ENCODE measurements at places on chromosomes 3 and 15.

GRCh38 chr3:147418371-147418781, 9.2 kb downstream of the ZIC1 start:
- no peak for DNase-seq

- DNase-seq = no peak
Observed at GRCh38 chr15:49060710-49061495, 14.7 kb upstream of the SECISBP2L start.

- DNase-seq = no peak
Observed at GRCh38 chr3:41328926-41329325, 129.6 kb downstream of the CTNNB1 start.

- no peak for DNase-seq
Observed at GRCh38 chr3:27596334-27596841, 112.2 kb upstream of the SLC4A7 start.

DNA sequence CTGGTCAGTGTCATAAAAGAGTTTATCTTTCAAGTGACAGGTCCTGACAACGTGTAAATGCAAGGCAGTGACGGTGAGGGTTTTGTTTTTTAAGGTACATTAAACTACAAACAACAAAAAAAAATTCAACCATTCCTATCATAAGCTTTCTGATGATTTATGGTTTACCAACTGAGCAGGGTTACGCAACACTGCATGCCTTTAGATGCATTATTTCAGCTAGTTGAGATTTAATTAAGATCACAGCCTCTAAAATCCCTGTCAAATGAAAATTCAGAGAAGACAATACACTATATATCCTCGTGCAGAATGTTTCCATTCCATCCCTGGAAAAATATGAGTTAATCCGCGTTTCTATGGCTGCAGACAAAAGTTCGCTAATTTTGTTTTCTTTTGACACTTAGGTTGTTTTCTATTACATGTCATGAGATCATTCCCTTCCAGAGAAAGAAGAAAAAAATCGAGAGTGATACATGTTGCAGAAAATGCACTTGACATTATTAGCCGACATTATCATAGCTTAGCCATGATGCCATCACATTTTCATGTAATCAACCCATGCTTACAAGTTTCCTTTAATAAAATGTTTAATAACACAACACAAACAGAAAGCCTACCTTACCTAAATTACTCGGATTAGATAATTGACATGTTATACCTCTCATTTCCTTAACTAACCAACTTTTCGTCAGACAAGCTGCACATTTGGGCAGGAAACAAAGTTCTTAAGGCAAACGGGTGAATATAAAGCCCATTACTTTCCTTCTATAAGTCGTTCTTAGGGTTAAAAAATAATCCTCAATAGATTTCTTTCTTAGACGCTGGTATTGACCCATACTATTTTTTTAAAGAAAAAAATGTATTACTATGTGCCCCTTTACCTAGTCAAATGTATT, 521.2 kb downstream of the FOXP1 start:
- no peak for DNase-seq

- DNase-seq = peak; percentile 29
Observed at GRCh38 chr3:171813897-171814460, 3.7 kb upstream of the PLD1 start.

- DNase-seq = no peak
Observed at GRCh38 chr3:57500506-57500905, 43.6 kb downstream of the DNAH12 start.

- no peak for DNase-seq
Observed at GRCh38 chr15:22846073-22846472, 7.6 kb downstream of the NIPA2 start.

- DNase-seq = no peak
Observed at GRCh38 chr3:195001961-195002861, 268.7 kb downstream of the XXYLT1 start.

- no peak for DNase-seq
Observed at GRCh38 chr3:196636369-196637349, 2.8 kb upstream of the NRROS start.

GRCh38 chr15:64837502-64837901, 4.2 kb upstream of the PLEKHO2 start:
- peak; percentile 33 for DNase-seq

GRCh38 chr3:145639875-145640274, 521.1 kb downstream of the PLOD2 start:
- DNase-seq = no peak

DNA sequence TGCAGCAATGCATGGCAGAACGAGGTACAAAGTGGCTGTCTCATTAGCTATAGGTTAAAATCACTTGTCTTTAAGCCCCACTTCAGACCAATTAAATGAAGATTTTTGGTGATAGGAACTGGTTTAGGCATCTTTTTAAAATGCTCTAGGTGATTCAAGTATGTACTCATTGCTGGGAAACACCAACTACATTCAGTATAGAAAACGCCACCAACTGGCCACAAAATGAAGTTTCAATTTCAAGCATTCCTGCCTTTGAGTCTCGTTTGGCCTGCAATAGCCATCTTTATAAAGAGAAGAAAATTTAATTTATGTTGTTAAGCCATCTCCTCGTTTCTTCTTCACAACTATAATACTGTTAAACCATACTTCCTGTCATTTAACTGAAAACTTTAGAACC, 587.9 kb downstream of the GBE1 start:
- DNase-seq = no peak

GRCh38 chr15:35014241-35014640, 26.2 kb upstream of the ZNF770 start:
- no peak for DNase-seq

- peak; percentile 50 for DNase-seq
Observed at GRCh38 chr3:46368569-46368968, 2.2 kb upstream of the CCR5 start.

DNA sequence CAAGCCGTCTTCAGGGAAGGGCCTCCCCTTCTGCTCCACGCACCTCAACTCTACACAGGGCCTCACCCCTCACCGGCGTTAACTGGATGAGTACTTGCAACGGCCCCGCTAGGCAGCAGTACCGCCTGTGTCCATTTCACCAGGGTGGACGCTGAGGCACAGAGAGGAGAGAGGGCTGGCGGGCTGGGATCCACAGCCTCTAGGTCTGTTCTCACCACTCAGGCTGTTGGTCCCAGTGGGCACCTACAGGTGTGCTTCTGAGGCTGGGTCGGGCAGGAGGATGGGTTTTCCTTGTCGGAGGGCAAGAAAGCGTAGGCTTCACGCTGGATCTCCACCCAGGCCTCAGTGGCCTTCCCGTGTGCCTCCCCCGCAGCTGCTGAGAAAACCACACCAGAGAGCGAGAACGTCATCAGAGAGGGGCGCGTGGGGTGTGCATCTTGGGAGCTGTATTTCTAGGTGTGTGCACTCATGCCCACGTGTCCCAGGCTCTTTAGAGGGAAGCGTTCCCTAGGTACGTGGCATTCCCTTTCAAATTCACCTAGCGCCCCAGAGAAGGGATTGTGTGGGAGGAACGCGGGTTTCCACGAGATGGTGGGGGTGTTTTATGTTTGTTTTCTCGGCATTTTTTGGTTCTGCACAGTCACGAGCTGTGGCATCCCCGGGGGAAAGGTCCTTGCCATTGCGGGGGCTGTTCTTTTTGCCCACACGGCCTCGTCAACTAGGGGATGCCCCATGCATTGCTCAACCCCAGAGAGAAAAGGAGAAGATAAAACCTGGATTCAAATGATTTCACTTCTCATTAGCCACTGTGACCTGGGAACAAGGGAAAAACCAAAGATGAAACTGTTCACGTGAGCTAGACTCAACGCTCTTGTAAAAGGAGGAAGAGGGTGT, 67.7 kb downstream of the MGLL start:
- peak; percentile 36 for DNase-seq

- no peak for DNase-seq
Observed at GRCh38 chr15:38843051-38843501, 278.5 kb upstream of the RASGRP1 start.

GRCh38 chr3:99891610-99892285, 74.1 kb downstream of the CMSS1 start:
- DNase-seq = no peak

GRCh38 chr3:51282931-51283330, 102.2 kb upstream of the MANF start:
- DNase-seq = no peak

All from stimulated activated CD8-positive, alpha-beta memory T cell treated with anti-CD3 and anti-CD28 coated beads, Interleukin-7, amount 100 ng/mL, for 4 hours (primary cell).